M059J (cell line): ENCODE measurements at places on chromosomes 6 and 20. TPM values are rescaled to one million over a fixed set of nuclear protein-coding genes. Genes with fewer than 3 reads are reported as not detected.

- peak; percentile 9 for DNase-seq
These were observed 8.8 kb downstream of the RSPH3 start for GRCh38 chr6:158991017-158991723.

Gene PET117
- total RNA-seq: 33.4 and 38.0 TPM in 2 replicates

- no peak for DNase-seq
These were observed 199.9 kb upstream of the PRDM1 start for GRCh38 chr6:105886066-105886813.

DNA sequence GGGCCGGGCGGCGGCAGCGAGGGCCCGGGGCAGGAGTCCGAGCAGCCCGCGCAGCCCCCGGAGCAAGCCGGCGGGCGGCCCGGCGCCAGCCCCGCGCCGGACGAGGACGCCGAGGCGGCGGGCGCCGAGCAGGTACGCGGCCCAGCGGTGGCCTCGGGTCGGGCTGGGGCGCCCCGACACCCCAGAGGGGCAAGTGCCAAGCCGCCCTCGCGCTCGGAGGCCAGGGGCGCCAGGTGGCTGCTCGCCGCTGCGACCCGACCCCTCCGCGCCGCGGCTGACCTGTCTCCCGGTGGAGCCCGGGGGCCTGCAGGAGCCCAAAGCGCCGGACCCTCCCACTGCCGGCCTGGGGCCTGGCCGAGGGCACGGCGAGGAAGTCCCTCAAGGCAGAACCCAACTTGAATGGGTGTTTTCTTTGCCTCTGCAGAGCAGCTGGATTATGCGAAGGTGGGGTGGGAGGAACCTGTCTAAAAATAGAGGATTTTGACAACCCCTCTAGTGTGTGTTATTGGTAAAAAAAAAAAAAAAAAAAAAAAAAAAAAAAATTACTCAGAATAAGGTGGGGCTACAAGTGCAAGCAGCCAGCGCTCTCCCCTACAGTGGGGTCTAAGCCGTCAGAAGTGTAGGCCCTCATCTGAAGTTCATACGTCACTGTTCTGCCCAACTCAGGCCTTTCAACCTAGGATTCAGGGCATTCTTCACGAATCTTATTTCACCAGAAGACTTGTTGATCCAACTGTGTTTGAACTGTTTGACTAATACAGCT lies 609 bp downstream of the OGFRL1 start:
- DNase-seq: peak; percentile 44

- no peak for DNase-seq
These were observed 22.4 kb downstream of the MMP24 start for GRCh38 chr20:35248641-35249475.

GRCh38 chr20:32232326-32232886 lies 24.7 kb downstream of the POFUT1 start:
- DNase-seq: no peak

Gene ELOVL2
- 6.2 and 7.1 TPM in 2 replicates for total RNA-seq

Gene PTGIS
- 0.02 and 0.07 TPM in 2 replicates for total RNA-seq

DNA sequence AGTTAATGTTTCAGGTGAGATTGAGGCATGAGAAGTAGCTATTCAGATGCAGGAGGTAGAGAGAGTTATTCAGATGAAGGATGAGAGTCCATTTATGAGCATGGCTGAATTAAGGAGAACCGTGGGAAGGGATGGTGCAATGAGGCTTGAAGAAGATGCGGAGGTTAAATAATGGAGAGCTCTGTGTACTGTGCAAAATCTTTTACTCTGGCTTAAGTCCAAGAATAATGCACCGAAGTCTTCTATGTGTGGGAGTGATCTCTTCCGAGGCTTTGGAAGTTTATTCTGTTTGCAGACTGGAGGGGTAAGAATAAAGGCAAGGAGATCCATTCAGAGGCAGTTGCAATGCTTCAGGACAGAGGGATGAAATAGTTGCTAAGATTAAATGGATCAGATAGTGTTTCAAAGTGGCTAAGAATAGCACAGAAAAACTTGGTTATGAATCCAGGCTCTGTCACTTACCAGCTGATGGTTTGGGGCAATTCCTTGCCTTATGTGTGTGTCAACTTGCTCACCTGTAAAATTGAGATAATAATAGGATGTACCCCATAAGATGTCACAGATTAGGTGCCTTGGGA lies 467.1 kb downstream of the HDGFL1 start:
- no peak for DNase-seq

Gene SRSF12
- total RNA-seq: not detected in 2 replicates

Gene NMBR
- total RNA-seq: 0.30 TPM in 1 of 2 replicates, not detected in the other

Gene DCBLD1
- total RNA-seq: 39.3 and 51.6 TPM in 2 replicates

Gene PPIL6
- total RNA-seq: 2.1 and 9.6 TPM in 2 replicates

DNA sequence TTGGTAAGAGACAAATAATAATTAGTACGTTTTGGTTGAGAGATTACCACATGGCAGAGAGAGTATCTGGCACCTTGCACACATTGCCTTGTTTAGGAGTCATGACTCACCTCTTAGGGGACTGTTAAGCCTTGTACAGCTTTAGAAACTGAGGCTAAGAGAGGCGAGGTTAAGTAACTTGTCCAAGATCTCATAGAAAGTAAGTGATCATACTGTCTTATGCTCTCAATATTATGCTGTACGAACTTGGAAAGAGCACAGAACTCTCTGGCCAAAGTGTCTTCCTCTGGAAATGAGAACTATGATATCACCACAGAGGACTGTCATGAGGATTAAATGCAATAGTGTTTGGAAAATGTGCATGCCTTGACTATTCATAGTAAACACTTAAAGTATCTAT lies 249.0 kb downstream of the UTRN start:
- no peak for DNase-seq

Gene IL20RA
- not detected in 2 replicates for total RNA-seq

DNA sequence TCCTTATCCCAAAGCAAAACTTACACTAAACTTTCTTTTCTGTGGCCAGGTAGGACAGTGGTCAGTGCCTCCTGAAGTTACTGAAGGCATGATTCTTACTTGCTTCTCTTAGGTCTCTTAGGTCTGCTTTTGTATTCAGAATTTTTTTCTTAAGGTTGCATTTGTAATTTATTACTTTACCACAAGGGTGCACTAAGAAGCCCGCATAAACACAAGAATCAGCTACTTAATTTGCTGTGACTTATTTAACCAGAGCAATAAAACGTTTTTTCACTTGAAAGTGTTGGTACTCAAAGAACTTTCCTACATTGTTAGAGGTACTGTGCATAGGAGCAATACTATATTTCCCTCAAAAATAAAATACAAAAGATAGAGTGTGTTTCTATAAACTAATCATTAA lies 75.4 kb upstream of the LAMA2 start:
- DNase-seq: peak; percentile 47

Gene IP6K3
- total RNA-seq: 0.15 TPM in 1 of 2 replicates, not detected in the other

DNA sequence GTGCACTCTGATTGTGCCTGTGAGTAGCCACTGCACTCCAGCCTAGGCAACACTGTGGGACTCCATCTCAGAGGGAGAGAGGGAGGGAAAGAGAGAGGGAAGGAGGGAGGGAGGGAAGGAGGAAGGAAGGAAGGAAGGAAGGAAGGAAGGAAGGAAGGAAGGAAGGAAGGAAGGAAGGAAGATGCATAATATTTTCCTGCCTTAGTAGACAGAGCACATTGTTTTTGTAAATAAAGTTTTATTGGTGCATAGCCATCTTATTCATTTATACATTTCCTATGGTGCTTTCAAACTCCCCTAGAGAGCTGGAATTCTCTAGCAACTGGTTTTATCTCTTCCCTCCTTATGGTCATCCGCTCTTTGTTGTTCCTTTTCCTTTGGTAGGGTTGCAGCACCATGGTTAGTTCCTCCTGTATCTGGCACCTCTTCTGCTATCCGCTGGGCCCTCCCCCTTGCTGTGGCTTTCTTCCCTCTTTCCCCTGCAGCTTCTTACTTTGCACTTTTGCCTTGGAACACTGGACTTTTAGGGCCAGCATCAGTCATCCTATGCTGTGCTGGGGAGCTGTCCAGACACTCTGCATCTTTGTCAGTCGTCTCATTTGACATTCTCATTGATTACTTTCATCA lies 20.2 kb downstream of the GPR6 start:
- no peak for DNase-seq

DNA sequence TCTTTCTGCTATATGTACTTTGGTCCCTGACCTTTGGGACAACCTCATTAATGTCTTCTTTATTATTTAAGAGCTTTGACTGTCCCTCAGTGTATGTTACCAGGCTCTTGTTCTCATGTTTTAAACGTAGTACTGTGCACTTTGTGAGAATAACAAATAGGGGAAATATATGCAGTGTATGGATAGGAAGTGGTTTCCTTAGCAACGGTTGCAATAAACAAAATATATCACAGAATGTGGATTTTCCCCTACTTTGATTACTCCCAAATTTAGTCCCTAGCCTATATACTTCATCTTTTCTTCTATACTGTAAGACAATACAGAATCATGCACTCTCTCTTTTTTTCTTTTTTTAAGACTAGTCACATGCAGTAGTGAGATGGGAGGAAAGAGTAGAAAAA lies 123.8 kb upstream of the AKIRIN2 start:
- DNase-seq: no peak

- no peak for DNase-seq
These were observed 55.2 kb upstream of the CBLN4 start for GRCh38 chr20:56060486-56060885.

- DNase-seq: no peak
These were observed 67.4 kb downstream of the CCDC170 start for GRCh38 chr6:151561238-151561637.

GRCh38 chr20:21435576-21435975 lies 38.2 kb upstream of the NKX2-4 start:
- peak; percentile 80 for DNase-seq

GRCh38 chr6:166157930-166158617 lies 9.6 kb downstream of the TBXT start:
- no peak for DNase-seq

Gene TEAD3
- total RNA-seq: 14.9 and 19.1 TPM in 2 replicates

Gene PHACTR2
- 21.3 and 32.0 TPM in 2 replicates for total RNA-seq

GRCh38 chr6:16302721-16303552 lies 64.5 kb downstream of the GMPR start:
- DNase-seq: no peak

DNA sequence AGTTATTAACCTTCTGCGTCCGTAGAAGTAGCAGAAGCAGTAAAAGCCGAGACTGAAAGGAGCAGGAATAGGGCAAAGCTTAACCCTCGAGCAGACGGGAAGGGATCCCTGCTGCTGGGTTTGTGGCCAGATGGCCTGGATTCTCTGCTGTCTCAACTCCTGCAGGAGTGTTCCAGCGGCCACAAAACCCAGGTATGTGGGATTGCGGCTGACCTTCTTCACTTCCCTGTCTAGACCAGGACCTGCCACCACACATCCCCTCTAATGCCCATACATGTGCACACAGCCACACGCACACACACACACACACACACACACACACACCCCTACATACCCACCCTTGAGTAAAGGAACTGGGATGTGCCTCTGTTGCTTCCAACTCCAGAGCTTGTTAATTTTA lies 33.1 kb upstream of the TNFRSF21 start:
- DNase-seq: no peak

DNA sequence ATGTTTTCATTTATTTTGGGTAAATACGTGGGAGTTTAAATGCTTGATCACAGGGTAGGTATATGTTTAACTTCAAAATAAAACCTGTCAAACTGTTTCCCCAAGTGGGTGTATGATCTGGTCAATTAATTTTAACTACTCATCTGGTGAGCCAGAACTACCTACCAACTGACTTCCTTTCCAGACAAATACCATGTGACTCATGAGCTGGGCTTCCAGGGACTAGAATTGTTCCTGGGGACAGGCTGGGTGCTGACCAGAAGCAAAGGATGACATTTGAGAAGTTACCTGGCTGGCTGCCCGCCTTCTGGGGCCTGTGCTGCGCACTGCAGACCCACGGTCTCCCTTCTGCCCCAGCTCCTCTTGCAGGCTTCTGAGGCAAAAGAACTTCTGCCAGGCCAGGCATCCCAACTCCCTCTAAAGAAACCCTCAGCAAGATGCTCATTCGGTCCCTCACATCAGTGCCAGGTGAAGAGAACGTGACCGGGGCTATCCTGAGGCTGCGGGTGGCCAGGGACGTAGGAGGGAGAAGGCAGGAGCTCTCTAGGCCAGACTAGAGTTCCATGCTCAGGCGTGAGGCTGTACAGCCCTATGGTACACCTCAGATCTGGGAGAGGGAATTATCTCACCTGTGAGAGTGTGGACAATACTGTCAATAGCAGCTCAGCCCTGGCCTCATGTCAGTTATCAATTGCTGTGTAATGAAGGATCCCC lies 103.6 kb downstream of the JPH2 start:
- peak; percentile 97 for DNase-seq

GRCh38 chr20:3749689-3750531 lies 17.4 kb downstream of the HSPA12B start:
- DNase-seq: peak; percentile 62

- no peak for DNase-seq
These were observed 243.3 kb downstream of the PREX1 start for GRCh38 chr20:48584391-48585060.

DNA sequence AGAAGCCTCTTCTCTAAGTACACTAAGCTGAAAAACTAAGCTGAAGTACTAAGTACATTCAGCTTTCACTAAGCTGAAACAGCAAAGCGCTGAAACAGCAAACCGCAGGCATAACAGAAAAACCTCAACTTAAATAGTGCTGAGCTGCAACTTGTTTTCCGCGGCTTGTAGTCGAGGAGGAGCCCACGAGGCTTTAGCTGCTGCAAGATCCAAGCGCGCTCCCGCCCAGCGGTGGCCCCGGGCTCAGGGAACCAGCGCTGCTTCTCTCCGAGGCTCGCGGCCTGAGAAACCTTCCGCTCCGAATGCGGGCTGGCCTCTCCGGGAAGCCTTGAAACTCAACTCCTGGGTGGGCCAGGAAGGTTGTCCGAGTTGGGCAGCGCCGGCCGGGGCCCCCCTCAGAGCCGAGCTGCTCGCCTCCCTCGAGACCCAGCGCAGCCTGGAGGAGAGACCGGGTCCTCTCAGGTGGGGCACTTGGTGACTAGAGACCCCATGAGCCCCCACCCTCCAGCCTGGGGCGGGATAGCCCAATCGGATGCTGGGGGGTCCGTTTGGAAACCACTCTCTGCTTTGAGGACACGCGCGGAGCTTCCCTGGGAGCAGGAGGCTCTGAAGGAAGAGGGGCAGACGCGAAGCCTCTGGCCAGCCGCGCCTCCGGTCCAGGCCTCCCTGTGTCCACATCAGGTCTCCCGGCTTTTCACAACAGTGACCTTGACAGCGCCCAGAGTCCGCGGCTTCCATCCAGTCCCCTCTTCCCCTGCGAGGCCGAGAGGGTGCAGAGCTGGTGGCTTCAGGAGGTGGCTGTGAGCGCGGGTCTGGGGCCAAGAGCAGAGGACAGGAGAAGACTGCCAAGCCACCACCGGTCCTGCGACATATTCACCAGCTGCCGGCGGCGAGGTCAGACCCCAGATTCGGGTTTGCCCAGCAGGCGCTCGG lies 38.1 kb upstream of the HLA-E start:
- DNase-seq: peak; percentile 80

DNA sequence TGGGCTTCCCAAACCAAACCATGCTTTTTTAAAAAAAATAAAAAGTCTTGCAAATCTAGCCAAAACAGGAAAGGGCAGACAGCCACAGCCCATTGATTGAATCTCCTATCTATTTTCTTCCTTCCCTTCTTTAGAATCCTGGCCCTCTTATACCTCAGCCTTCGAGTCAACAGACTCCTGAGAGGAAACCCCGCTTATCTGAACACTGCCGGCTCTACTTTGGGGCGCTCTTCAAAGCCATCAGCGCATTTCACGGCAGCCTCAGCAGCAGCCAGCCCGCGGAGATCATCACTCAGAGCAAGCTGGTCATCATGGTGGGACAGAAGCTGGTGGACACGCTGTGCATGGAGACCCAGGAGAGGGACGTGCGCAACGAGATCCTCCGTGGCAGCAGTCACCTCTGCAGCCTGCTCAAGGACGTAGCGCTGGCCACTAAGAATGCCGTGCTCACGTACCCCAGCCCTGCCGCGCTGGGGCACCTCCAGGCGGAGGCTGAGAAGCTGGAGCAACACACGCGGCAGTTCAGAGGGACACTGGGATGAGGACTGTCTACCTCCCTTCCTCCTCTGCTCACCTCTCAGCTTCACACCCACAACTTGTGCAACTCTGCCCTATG lies 10.1 kb upstream of the RTF2 start:
- no peak for DNase-seq

GRCh38 chr6:165585060-165585459 lies 78.0 kb downstream of the PDE10A start:
- DNase-seq: peak; percentile 41
